ENCODE measurements at places on chromosomes 2 and 18. TPM values are rescaled to one million over a fixed set of nuclear protein-coding genes. Genes with fewer than 3 reads are reported as not detected.

GRCh38 chr2:233460726-233461441, 105.7 kb downstream of the USP40 start:
- H3K36me3 ChIP-seq, result peaks cover 91% of the 10 kb centered on the region
- no peaks in the 10 kb centered on the region for H3K27me3 ChIP-seq
- H3K4me1 ChIP-seq, result no peaks in the 10 kb centered on the region
- no peak for DNase-seq
- H3K4me3 ChIP-seq, result no peak overlapping the region

DNA sequence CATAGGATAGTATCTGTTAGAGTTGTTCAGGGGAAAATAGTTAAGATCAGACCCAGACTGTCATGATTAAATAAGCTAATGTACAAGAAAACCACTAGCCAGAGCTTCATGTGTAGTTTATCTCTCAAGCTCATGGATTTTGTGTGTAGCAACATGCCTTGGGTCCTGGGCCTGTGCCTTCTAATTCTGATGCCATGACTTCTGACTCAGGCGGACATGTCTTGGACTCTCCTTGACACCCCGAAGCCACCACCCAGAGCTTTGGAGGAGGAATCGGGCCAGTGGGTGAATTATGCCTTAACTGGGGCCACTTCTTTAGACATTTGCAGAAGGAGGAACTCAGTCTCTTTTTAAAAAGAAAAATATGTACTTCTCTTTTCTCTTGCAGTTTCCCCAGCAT, 68.7 kb downstream of the NPAS2 start:
- H3K4me3 ChIP-seq, result no peak overlapping the region
- H3K36me3 ChIP-seq, result no peaks in the 10 kb centered on the region
- peaks cover 71% of the 10 kb centered on the region for H3K4me1 ChIP-seq
- DNase-seq, result no peak

GRCh38 chr18:57984490-57985115, 59.4 kb upstream of the NEDD4L start:
- H3K4me1 ChIP-seq, result peaks cover 28% of the 10 kb centered on the region
- H3K27me3 ChIP-seq, result no peaks in the 10 kb centered on the region
- H3K27ac ChIP-seq, result no peak overlapping the region
- no peak for DNase-seq
- no peaks in the 10 kb centered on the region for H3K36me3 ChIP-seq

DNA sequence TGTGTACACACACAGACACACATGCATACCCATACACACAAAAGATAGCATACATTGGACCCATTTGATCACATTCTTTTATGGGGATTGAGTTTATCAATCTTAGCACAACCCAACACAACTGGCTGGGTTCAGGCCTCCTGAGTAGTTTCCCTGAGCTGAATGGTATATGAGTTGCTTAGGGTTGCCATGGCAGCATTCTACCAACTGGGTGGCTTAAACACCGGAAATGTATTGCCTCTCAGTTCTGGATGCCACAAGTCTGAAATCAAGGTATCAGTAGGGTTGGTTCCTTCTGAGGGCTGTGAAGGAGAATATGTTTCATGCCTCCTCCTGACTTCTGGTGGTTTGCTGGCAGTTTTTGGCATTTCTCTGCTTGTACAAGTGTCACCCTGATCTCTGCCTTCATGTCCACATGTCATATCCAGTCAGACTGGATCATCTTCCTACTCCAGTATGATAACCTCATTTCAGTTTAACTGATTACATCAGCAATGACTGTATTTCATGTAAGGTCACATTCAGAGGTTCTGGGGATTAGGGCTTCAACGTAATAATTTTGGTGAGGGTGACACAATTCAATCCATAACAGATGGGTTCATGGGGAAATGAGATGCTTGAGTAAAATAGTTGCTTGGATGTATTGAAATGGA, 212.7 kb downstream of the KCNE4 start:
- no peak overlapping the region for H3K4me3 ChIP-seq
- no peaks in the 10 kb centered on the region for H3K27me3 ChIP-seq
- no peak for DNase-seq
- H3K27ac ChIP-seq, result no peak overlapping the region

- no peaks in the 10 kb centered on the region for H3K4me1 ChIP-seq
- peak overlapping the region; percentile 57 for H3K27ac ChIP-seq
- H3K36me3 ChIP-seq, result peaks cover 8% of the 10 kb centered on the region
- H3K4me3 ChIP-seq, result no peak overlapping the region
- DNase-seq, result peak; percentile 7
Measured at GRCh38 chr18:58321986-58322385, 278.0 kb downstream of the NEDD4L start.

DNA sequence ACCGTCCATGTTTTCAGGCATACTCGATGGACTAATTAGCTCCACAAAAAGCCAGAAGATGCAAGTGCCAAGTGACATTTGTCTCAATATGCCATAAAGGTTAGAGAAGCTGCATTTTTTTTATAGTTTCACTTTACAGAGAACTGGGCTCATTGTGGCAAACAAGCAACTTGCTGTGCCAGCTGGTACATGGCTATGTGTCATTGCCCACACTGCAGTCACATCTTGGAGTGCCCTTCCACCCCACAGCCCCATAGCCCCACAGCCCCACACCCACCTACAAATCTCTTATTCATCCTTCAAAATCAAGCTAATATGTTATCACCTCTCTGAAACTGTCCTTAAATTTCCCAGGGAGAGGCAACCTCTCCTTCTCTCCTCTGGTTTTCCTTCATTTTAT, 451.9 kb downstream of the ARHGAP15 start:
- no peak for DNase-seq
- H3K27me3 ChIP-seq, result no peaks in the 10 kb centered on the region
- no peaks in the 10 kb centered on the region for H3K36me3 ChIP-seq
- no peak overlapping the region for H3K27ac ChIP-seq
- no peak overlapping the region for H3K4me3 ChIP-seq

DNA sequence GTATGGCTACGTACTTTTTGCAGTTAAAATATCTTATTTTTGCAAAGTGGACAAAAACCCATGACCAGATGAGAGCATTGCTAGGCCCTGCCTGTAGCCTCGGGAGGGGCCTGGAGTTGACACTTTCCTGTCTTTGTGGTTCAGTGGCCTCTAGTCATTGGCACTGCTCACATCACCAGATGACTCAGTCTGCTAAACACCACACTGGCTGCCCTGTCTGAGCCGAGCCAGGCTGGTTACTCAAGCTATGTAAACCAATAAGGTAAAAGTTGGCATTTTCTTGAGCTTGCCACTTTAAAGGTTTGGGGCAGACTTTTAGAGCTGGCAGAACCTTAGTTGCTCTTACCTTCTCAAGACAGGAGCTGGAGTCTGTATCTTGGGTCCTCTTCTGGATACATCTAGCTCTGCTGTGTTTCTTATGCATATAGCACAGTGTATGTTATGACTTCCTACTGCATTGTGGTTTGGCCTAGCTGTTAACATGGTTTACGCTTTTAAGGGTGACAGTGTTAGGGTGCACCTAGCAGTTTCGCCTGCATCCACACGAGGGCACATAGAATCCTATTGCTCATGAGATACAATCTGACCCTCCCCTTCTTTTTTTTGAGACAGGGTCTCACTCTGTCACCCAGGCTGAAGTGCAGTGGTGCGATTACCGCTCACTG, 76.4 kb downstream of the AP1S3 start:
- H3K36me3 ChIP-seq, result no peaks in the 10 kb centered on the region
- H3K27ac ChIP-seq, result peak overlapping the region; percentile 74
- no peak overlapping the region for H3K4me3 ChIP-seq
- DNase-seq, result peak; percentile 8

GRCh38 chr2:178947006-178947405, 102.9 kb downstream of the CCDC141 start:
- H3K4me3 ChIP-seq, result no peak overlapping the region
- no peaks in the 10 kb centered on the region for H3K4me1 ChIP-seq
- H3K36me3 ChIP-seq, result no peaks in the 10 kb centered on the region
- H3K27ac ChIP-seq, result no peak overlapping the region
- no peaks in the 10 kb centered on the region for H3K27me3 ChIP-seq

GRCh38 chr2:46669996-46670793, 190.8 kb downstream of the TMEM247 start:
- no peaks in the 10 kb centered on the region for H3K27me3 ChIP-seq
- no peak overlapping the region for H3K4me3 ChIP-seq
- no peaks in the 10 kb centered on the region for H3K36me3 ChIP-seq
- no peaks in the 10 kb centered on the region for H3K4me1 ChIP-seq
- H3K27ac ChIP-seq, result no peak overlapping the region
- no peak for DNase-seq

GRCh38 chr18:76232779-76233178, 262.3 kb downstream of the ZNF516 start:
- no peaks in the 10 kb centered on the region for H3K27me3 ChIP-seq
- no peaks in the 10 kb centered on the region for H3K4me1 ChIP-seq
- DNase-seq, result no peak
- H3K27ac ChIP-seq, result no peak overlapping the region
- H3K4me3 ChIP-seq, result no peak overlapping the region

GRCh38 chr2:113000436-113000835, 4.8 kb upstream of the IL36A start:
- H3K27ac ChIP-seq, result no peak overlapping the region
- no peaks in the 10 kb centered on the region for H3K36me3 ChIP-seq
- no peaks in the 10 kb centered on the region for H3K27me3 ChIP-seq

- H3K27ac ChIP-seq, result no peak overlapping the region
- no peaks in the 10 kb centered on the region for H3K27me3 ChIP-seq
- H3K4me3 ChIP-seq, result no peak overlapping the region
- no peaks in the 10 kb centered on the region for H3K4me1 ChIP-seq
- no peak for DNase-seq
Measured at GRCh38 chr18:6871566-6871965, 142.1 kb downstream of the ARHGAP28 start.

DNA sequence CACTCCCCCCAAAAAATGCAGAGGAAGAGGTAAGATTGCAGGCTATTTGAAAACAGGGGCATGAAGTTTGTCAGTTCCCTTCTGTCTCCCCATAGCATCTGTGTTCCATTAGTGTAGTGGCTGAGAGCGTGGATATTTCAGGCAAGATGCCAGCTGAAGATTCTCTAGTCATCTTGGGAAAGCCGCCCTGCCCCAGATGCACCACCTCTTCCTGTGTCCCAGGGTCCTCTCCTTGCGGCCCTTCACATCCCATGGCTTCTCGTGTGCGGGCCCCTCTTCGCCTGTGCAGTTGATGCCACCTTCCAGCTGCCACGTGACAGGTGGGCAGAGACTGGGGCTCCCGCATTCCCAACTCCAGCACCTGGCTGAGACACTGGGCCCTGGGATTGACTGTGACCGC, 16.1 kb downstream of the TMEM127 start:
- no peak for DNase-seq
- H3K4me3 ChIP-seq, result no peak overlapping the region

- H3K27me3 ChIP-seq, result no peaks in the 10 kb centered on the region
- H3K36me3 ChIP-seq, result no peaks in the 10 kb centered on the region
- no peak overlapping the region for H3K27ac ChIP-seq
- DNase-seq, result no peak
- no peak overlapping the region for H3K4me3 ChIP-seq
- H3K4me1 ChIP-seq, result peaks cover 2% of the 10 kb centered on the region
Measured at GRCh38 chr2:235523486-235524150, 29.8 kb downstream of the AGAP1 start.

DNA sequence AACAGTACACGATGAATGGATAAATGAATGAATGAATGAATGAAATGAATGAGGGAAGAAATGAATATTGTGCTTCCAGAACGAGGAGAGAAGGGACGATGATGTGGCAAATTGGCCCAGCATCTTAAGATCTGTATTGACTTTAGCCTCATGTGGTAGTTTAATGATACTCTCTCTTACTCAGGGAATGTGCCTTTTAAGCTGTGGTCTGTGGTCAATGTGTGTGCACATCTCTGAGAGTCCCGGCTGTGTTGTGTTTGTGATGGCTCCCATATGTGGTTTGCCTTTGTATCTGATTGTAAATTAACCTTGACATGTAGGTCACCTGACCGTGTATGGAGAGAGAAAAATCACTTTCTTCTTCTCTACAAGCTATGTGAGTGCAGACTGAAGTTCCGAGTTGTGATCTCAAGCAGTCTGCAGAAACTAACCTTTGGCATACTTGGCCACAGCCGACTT, 91.2 kb downstream of the NEDD4L start:
- H3K27me3 ChIP-seq, result no peaks in the 10 kb centered on the region
- H3K27ac ChIP-seq, result no peak overlapping the region
- H3K36me3 ChIP-seq, result no peaks in the 10 kb centered on the region
- H3K4me1 ChIP-seq, result peaks cover 9% of the 10 kb centered on the region
- H3K4me3 ChIP-seq, result no peak overlapping the region
- DNase-seq, result no peak

DNA sequence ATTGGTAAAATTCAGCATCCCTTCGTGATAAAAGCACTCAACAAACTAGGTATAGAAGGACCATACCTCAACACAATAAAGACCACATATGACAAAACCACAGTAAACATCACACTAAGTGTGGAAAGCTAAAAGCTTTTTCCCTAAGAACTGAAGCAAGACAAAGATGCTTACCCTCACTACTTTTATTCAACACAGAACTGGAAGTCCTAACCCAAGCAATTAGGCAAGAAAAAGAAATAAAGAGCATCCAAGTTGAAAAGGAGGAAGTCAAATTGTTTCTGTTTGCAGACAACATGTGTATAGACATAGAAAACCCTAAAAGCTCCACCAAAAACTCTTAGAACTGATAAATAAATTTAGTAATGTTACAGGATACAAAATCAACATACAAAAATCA, 271.7 kb downstream of the RBM43 start:
- H3K27ac ChIP-seq, result no peak overlapping the region
- H3K36me3 ChIP-seq, result no peaks in the 10 kb centered on the region
- no peaks in the 10 kb centered on the region for H3K4me1 ChIP-seq
- no peak overlapping the region for H3K4me3 ChIP-seq

DNA sequence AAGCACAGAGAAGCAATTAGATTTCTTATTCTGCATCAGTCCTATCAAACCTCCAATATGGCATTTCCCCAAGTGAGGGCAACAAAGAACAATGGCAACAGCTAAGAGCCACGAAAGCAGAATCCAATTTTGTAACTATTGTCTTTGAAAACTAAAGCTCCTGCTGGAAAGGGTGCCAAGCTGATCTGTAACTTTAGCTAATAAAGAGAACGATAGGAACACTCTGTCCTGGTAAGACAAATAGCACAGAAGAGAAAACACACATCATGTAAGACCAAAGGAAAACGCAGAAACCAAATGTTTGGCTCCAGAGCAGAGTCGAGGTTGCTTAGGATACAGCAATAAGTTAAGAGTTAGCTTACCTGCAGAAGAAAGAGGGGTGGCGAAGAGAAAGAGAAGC, 160.5 kb downstream of the STK39 start:
- H3K27ac ChIP-seq, result no peak overlapping the region
- H3K4me3 ChIP-seq, result no peak overlapping the region
- H3K27me3 ChIP-seq, result no peaks in the 10 kb centered on the region
- no peaks in the 10 kb centered on the region for H3K4me1 ChIP-seq
- no peaks in the 10 kb centered on the region for H3K36me3 ChIP-seq

The MC5R gene
- not detected for total RNA-seq

The BCL2L11 gene
- 28.2 TPM for total RNA-seq

The MTLN gene
- 117 TPM for total RNA-seq

The ZBTB7C gene
- 92.3 TPM for total RNA-seq

The CIB4 gene
- not detected for total RNA-seq

The TOGARAM2 gene
- 0.03 TPM for total RNA-seq

The POTEF gene
- not detected for total RNA-seq

The TCF23 gene
- total RNA-seq, result not detected

The KCNF1 gene
- not detected for total RNA-seq

The DCC gene
- total RNA-seq, result not detected

The MYO5B gene
- total RNA-seq, result 34.4 TPM
